ENCODE measurements at places on chromosomes 6 and 20. TPM values are rescaled to one million over a fixed set of nuclear protein-coding genes. Genes with fewer than 3 reads are reported as not detected.

Gene LGSN
- total RNA-seq = 0.18 TPM

Gene BPIFB4
- total RNA-seq = not detected

Gene ZC3H12D
- 37.5 TPM for total RNA-seq

Gene TRIM31
- not detected for total RNA-seq

Gene HDDC2
- 57.8 TPM for total RNA-seq

Gene ULBP3
- total RNA-seq = 2.1 TPM

Gene FERMT1
- 0.47 TPM for total RNA-seq

Gene ZMYND8
- 45.2 TPM for total RNA-seq

Gene HTR1E
- total RNA-seq = not detected

Gene SNTA1
- 5.7 TPM for total RNA-seq

Gene TBXT
- total RNA-seq = not detected

Gene SCGN
- total RNA-seq = not detected

Gene TBX18
- not detected for total RNA-seq

Gene EPHA7
- total RNA-seq = not detected

Gene FKBP1C
- total RNA-seq = 0.68 TPM

Gene DEFB121
- total RNA-seq = not detected

Gene C20orf141
- not detected for total RNA-seq

Gene SDHAF4
- total RNA-seq = 12.2 TPM

Gene PLCB4
- not detected for total RNA-seq

Gene ASXL1
- 135 TPM for total RNA-seq

Gene FLRT3
- total RNA-seq = not detected

Gene PLN
- total RNA-seq = not detected

Gene ZNF311
- 0.26 TPM for total RNA-seq

Gene ANGPT4
- not detected for total RNA-seq

Gene OTOR
- total RNA-seq = not detected

Gene JAG1
- 0.15 TPM for total RNA-seq

Gene BPIFB2
- not detected for total RNA-seq

Gene CST2
- not detected for total RNA-seq

Gene TNXB
- 3.1 TPM for total RNA-seq

Gene CTSZ
- 48.0 TPM for total RNA-seq

Gene CYP21A2
- 0.15 TPM for total RNA-seq

Gene DEFB124
- total RNA-seq = not detected
